ENCODE measurements at places on chromosomes 7 and 10.

DNA sequence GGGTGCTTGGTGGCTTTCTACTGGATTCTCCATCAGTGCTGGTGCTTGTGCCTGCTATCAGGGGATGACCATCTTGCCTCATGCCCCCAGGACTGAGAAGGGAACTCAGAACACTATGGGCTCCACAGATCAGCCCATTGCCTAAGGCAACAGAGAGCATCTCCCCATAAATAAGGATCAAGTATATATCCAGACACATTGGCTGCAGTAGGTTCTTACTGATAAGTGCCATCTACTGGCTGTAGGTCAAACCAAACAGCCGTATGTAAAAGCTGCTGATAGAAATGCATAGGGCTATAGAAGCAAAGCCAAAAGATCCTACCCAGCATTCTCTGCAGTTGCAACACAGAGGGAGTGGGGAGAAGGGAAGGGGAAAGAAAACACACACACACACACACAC is 153.7 kb downstream of the CDK14 start:
- DNase-seq: no peak

DNA sequence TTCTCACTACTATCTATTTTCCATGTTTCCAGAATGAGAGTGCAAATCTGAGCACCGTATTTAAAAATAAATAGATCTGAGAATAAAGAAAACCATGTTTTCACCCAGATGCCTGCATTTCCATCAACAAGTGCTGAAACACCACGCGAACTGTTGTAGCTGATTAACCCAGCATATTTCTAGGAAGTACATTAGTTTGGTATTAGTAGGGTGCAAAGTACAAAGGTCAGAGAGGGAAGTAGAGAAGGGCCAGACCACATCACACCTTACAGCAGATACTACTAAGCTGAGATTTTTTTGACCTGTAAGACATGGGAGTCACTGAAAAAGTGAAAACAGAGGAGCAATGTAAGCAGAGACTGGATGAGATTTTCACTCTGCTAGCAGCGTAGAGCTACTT is 181.3 kb downstream of the IMMP2L start:
- DNase-seq: no peak

DNA sequence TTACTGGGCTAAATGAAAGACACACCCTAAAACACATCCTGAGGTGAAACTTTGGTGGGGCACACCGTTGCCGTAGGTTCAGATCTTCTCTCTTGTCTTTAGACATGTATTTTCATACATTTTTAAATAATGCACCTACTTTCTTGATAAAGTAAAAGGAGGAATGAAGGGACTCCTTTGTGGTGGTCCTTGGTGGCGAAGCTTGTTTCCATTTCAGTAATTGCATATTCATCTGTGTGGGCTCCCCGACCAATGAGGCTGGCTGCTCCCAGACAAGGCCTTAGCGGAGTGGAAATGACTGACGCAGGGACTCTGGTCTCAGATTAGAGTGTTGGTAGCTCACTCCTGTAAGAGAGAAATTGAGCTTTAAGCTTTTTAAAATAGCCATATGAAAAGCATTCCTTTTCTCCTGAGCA is 815 bp downstream of the CCSER2 start:
- DNase-seq: peak; percentile 49

DNA sequence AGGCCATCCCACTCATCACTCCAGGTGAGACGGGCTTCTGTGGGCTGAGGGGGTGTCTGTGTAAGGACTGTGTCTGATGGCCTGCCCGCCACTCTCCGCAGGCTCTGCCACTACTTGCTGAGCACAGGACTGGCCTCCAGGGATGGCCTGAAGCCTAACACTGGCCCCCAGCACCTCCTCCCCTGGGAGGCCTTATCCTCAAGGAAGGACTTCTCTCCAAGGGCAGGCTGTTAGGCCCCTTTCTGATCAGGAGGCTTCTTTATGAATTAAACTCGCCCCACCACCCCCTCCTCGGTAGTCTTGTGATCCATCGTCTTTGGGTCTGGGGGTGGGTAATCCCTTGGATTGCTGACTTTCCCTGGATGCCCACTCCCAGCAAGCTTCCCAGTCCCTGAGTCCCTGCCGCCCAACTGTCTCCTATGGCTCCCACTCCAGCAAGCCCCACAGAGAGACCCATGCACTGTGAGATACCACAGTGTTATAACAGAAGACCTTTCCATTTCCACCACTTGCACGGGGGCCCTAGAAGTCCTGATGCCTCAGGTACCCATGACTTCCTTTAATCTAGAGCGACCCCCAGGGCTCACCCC is 4.7 kb downstream of the FXYD4 start:
- DNase-seq: no peak

- no peak for DNase-seq
Measured at GRCh38 chr7:91050677-91051076, 213.6 kb upstream of the FZD1 start.

Measured in lung (tissue), 17 donors.